ENCODE measurements at places on chromosomes 5 and 9. TPM values are rescaled to one million over a fixed set of nuclear protein-coding genes. Genes with fewer than 3 reads are reported as not detected.

Gene ADCY2
- polyA plus RNA-seq: 3.1 TPM

Gene PCDHGA2
- polyA plus RNA-seq: 0.06 TPM

Gene RMRP
- polyA plus RNA-seq: not detected

Gene GDA
- 0.35 TPM for polyA plus RNA-seq

Gene SHOC1
- 0.15 TPM for polyA plus RNA-seq

Gene CWC27
- polyA plus RNA-seq: 14.3 TPM

Gene TXNDC8
- not detected for polyA plus RNA-seq

- H3K4me3 ChIP-seq: no peak overlapping the region
- no peaks in the 10 kb centered on the region for H3K4me1 ChIP-seq
- DNase-seq: no peak
- no peaks in the 10 kb centered on the region for H3K36me3 ChIP-seq
- H3K27ac ChIP-seq: no peak overlapping the region
- H3K27me3 ChIP-seq: no peaks in the 10 kb centered on the region
Measured at GRCh38 chr9:6538666-6539071, 106.9 kb downstream of the GLDC start.

GRCh38 chr9:72950875-72951442 is 1.9 kb downstream of the ALDH1A1 start:
- no peaks in the 10 kb centered on the region for H3K36me3 ChIP-seq
- H3K4me1 ChIP-seq: peaks cover 4% of the 10 kb centered on the region
- H3K27ac ChIP-seq: peak overlapping the region; percentile 78
- H3K4me3 ChIP-seq: peak overlapping the region; percentile 35
- no peak for DNase-seq

GRCh38 chr5:10735569-10736276 is 25.3 kb downstream of the DAP start:
- H3K36me3 ChIP-seq: peaks cover 20% of the 10 kb centered on the region
- no peaks in the 10 kb centered on the region for H3K27me3 ChIP-seq
- peaks cover 71% of the 10 kb centered on the region for H3K4me1 ChIP-seq
- no peak for DNase-seq

- H3K27me3 ChIP-seq: no peaks in the 10 kb centered on the region
- DNase-seq: no peak
- no peaks in the 10 kb centered on the region for H3K36me3 ChIP-seq
- H3K4me1 ChIP-seq: no peaks in the 10 kb centered on the region
Measured at GRCh38 chr5:159735036-159735435, 181.2 kb upstream of the ADRA1B start.

DNA sequence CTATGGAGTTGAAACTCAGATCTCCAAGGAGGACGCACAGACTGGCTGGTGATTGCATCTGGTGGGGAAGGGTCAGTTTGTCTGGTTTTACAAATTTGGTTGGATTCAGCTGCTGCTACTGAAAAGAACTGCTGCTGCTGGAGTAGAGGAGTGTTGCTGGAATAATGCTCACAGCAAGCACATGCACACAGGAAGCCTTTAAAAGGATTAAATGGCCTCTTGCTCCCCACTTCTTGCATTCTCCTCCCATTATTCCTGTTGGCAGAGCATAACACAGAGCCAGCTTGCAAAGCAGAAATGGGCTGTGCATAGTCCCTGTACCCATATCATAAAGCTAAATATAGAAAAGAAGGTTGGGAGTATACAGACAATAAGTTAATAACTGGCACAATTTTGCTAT is 16.6 kb downstream of the ZNF474 start:
- H3K4me1 ChIP-seq: no peaks in the 10 kb centered on the region
- DNase-seq: no peak
- no peaks in the 10 kb centered on the region for H3K36me3 ChIP-seq
- H3K27ac ChIP-seq: no peak overlapping the region
- no peak overlapping the region for H3K4me3 ChIP-seq

DNA sequence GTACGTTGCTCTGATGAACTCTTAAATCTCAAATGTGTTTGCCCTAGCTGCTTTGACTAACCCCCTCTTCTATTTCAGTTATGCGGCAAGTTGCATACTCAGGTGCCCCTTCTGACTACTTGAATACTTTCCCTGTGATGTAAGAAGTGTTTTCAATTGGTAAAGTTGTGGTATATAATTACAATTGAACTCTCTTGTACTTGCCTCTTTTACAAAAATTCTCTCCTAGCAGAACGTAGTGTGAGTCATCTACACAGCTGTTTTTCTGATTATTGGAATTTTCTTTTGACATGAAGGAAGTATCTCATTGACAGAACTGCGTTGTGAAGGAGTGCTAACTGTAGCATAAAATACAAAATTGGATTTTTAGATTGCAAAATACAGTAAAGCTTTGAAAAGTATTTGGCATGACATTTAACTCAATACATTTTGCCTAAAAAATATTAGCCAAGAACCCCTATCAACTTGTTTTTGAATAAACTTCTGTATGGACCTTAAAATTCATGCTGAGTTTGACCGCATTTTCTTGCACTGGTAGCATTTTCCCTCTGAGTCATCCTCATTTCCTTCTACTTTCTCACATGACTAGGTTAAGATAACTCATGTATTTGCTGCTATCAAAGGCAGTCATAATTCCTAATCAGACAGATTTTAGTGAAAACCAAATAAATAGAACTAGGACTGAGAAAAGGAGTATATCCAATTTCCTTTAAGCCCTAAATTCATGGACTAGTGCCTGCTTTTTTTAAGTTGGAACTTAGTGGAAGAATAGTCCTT is 6.3 kb downstream of the CRHBP start:
- no peak for DNase-seq
- H3K4me3 ChIP-seq: no peak overlapping the region
- peaks cover 5% of the 10 kb centered on the region for H3K4me1 ChIP-seq

- DNase-seq: no peak
- no peaks in the 10 kb centered on the region for H3K4me1 ChIP-seq
- peaks cover 96% of the 10 kb centered on the region for H3K36me3 ChIP-seq
- no peaks in the 10 kb centered on the region for H3K27me3 ChIP-seq
Measured at GRCh38 chr9:128979111-128979510, 31.6 kb downstream of the NUP188 start.

DNA sequence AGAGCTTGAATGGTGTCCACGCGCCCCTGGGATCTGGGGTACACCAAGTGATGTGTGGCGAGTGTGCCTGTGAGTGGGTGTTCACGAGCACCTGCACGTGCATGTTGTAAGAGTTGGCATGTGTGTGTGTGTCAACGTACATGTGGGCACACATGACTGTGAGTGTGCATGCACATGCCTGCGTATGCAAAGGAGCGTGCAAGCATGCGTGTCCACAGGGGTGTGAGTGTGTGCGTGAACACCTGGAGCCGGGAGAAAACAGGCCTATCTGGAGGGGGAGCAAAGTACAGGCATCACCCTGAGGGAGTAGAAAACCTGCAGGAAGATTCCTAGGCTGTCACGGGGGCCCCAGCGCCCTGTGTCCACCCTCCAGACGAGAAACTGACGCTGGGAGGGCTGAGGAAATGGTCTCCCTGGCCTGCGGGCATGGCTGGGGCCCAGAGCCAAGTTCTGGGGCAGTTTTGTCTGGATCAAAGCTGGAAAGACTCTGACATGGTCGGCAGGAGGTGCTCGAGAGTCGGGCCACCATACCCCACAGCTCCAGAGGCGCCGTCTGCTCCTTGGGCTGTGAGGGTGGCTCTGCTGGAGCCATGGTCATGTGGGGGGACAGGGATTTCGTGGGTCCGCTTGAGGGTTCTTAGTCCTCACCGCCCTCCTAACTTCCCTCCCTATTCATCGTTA is 31.8 kb downstream of the PTGES start:
- H3K4me3 ChIP-seq: no peak overlapping the region
- H3K27me3 ChIP-seq: peaks cover 35% of the 10 kb centered on the region
- H3K4me1 ChIP-seq: no peaks in the 10 kb centered on the region
- no peak for DNase-seq
- no peak overlapping the region for H3K27ac ChIP-seq

DNA sequence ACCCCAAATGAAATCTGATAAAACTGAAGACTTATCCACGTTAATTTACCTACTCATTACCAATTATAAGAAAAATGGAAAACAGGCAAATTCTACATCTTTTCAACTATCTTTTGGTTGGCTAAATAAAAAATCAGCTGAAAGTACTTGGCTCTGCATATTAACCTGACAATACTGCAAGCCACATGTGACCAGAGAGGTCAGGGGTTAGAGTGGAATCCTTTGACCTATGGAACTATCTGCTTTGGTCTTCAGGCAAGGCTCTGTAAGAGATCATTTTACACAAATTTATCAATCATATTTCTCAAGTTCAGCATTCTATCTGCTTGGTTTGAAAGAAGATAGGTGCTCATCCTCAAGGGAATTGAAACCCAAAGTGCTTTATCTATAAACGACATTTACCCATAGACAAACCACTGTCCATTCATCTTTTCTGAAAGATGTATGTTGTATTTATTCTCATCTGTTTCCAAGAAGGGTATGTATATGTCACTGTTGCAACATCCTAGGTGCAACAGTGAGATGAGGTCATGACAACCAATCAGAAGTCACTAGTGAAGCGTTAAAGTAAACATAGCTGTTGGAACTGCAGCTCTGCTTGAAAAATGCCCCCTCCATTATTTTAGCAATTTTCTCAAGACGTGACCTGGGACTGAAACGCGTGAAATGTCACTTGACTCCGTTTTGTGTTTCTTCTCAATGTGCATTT is 144.9 kb upstream of the POU5F2 start:
- H3K27ac ChIP-seq: no peak overlapping the region
- no peaks in the 10 kb centered on the region for H3K27me3 ChIP-seq
- DNase-seq: no peak
- no peak overlapping the region for H3K4me3 ChIP-seq
- H3K36me3 ChIP-seq: no peaks in the 10 kb centered on the region
- no peaks in the 10 kb centered on the region for H3K4me1 ChIP-seq

GRCh38 chr5:10400411-10400810 is 41.3 kb upstream of the ROPN1L start:
- H3K4me3 ChIP-seq: no peak overlapping the region
- no peaks in the 10 kb centered on the region for H3K27me3 ChIP-seq
- H3K36me3 ChIP-seq: peaks cover 31% of the 10 kb centered on the region
- no peak for DNase-seq
- H3K27ac ChIP-seq: no peak overlapping the region

- H3K4me3 ChIP-seq: no peak overlapping the region
- H3K27ac ChIP-seq: no peak overlapping the region
- no peaks in the 10 kb centered on the region for H3K27me3 ChIP-seq
- no peak for DNase-seq
- H3K4me1 ChIP-seq: peaks cover 13% of the 10 kb centered on the region
Measured at GRCh38 chr9:133054966-133055365, 6.8 kb upstream of the CEL start.

GRCh38 chr5:157750320-157750719 is 6.8 kb downstream of the LSM11 start:
- no peak overlapping the region for H3K27ac ChIP-seq
- H3K36me3 ChIP-seq: peaks cover 42% of the 10 kb centered on the region
- no peaks in the 10 kb centered on the region for H3K27me3 ChIP-seq
- H3K4me3 ChIP-seq: no peak overlapping the region
- peaks cover 12% of the 10 kb centered on the region for H3K4me1 ChIP-seq

DNA sequence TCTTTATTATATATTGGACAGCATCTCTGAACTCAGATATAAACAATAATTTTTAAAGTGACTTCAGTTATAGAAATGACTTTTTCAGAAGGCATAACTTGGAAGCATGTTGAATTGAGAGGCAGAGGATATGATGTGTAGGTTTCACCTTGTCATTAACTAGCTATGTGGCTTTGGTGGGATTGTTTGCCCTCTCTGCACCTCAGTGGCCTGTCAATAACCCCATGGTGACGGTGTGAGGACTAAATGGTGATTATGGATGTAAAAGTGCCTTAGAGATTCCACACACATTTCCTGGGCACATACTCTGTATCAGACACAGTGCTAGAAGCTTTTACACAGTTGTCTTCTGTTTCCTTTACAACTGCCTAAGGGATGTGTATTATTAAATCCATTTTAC is 234.9 kb upstream of the TRIM32 start:
- no peak overlapping the region for H3K27ac ChIP-seq
- no peaks in the 10 kb centered on the region for H3K4me1 ChIP-seq
- no peaks in the 10 kb centered on the region for H3K36me3 ChIP-seq
- no peaks in the 10 kb centered on the region for H3K27me3 ChIP-seq
- no peak overlapping the region for H3K4me3 ChIP-seq

- H3K4me3 ChIP-seq: no peak overlapping the region
- no peak for DNase-seq
- H3K4me1 ChIP-seq: no peaks in the 10 kb centered on the region
- H3K36me3 ChIP-seq: no peaks in the 10 kb centered on the region
- no peak overlapping the region for H3K27ac ChIP-seq
Measured at GRCh38 chr5:170701334-170701733, 82.2 kb upstream of the GABRP start.

GRCh38 chr5:56564541-56565282 is 250.6 kb upstream of the MAP3K1 start:
- H3K4me3 ChIP-seq: no peak overlapping the region
- DNase-seq: peak; percentile 16

- peak overlapping the region; percentile 45 for H3K27ac ChIP-seq
- H3K27me3 ChIP-seq: no peaks in the 10 kb centered on the region
- no peak for DNase-seq
- peaks cover 88% of the 10 kb centered on the region for H3K4me1 ChIP-seq
Measured at GRCh38 chr9:35661756-35662350, 3.1 kb downstream of the ARHGEF39 start.

- H3K4me1 ChIP-seq: peaks cover 11% of the 10 kb centered on the region
- DNase-seq: peak; percentile 19
Measured at GRCh38 chr9:3824581-3824980, 298.8 kb upstream of the RFX3 start.

DNA sequence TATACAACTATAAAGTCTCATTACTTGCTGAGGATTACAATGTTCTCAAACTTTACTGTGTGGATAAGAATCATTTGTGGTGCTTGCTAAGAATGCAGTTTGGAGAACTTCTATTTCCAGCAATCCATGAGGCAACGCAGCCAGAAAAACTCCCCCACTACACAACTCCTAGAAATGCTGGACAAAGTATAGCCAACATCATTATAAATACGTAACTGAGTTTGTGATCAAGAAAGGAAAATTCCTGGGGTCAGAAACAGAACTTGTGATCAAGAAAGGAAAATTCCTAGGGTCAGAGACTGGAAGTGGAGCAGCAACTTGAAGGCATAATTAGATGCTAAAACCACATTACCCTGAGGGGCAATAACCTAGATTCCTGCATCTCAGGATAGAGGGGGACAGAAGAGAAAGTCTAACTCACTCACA is 81.1 kb downstream of the MAT2B start:
- H3K27ac ChIP-seq: no peak overlapping the region
- peaks cover 4% of the 10 kb centered on the region for H3K27me3 ChIP-seq
- DNase-seq: no peak

GRCh38 chr5:154734370-154735248 is 20.6 kb upstream of the LARP1 start:
- no peak for DNase-seq
- H3K4me3 ChIP-seq: no peak overlapping the region
- H3K27me3 ChIP-seq: no peaks in the 10 kb centered on the region
- H3K4me1 ChIP-seq: no peaks in the 10 kb centered on the region

DNA sequence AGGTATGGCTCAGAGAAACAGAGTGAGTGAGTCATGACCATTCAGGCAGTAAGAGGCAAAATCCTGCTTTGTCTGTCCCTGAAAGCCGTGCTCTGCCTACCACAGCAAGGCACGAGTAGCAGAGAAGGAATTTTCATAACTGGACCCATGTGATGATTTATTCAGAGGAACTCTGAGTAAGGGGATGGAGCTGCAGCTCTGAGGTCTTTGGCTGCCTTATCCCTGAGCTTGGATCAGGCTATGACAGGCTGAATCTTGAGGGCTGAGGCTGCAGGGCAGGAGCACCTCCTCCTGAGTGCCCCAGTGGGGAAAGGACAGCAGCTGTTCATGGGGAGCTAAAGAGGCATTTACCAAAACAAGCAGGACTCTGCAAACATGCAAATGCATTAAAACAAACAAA is 183.4 kb downstream of the PAPPA start:
- H3K4me1 ChIP-seq: no peaks in the 10 kb centered on the region
- H3K27ac ChIP-seq: no peak overlapping the region
- no peak overlapping the region for H3K4me3 ChIP-seq
- H3K36me3 ChIP-seq: no peaks in the 10 kb centered on the region
